ENCODE measurements at places on chromosomes 7 and 10.

DNA sequence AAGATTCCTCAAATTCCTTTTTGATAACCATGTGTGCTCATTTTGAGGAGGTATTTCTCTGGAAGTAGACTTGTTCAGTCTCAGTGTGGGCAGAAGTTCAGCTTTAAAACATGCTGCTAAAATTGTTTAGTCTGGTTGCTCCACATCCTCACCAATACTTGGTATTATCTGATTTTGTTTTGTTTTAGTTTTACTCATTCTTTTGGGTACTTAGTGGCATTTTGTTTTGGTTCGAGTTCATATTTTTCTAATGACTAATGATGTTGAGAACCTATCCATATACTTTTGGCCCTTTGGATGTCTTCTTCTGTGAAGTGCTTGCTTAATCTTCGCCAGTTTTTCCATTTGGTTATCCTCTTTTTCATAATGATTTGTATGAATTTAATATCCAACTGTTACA is 694.2 kb upstream of the FZD8 start:
- DNase-seq: peak; percentile 63

GRCh38 chr7:100132697-100133151 is 6.0 kb downstream of the MBLAC1 start:
- no peak for DNase-seq

DNA sequence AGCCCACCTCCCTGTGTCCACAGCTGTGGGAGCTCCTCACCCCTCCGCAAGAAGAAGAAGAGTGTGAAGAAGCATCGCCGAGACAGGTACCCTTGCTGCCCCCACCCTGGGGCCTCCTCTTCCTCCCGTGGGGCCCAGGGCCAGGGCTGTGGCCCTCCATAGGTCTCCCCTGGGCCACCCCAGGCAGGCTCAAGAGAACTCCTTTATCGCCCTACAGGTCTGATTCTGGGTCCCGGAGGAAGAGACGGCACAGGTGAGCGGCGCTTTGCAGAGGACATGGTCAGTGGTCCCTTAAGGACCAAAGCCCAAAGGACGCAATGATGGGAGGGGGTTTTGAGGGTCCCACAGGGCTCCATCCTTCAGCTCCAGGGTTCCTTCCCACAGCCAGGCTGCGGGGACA is 41.1 kb upstream of the HSPB1 start:
- no peak for DNase-seq

DNA sequence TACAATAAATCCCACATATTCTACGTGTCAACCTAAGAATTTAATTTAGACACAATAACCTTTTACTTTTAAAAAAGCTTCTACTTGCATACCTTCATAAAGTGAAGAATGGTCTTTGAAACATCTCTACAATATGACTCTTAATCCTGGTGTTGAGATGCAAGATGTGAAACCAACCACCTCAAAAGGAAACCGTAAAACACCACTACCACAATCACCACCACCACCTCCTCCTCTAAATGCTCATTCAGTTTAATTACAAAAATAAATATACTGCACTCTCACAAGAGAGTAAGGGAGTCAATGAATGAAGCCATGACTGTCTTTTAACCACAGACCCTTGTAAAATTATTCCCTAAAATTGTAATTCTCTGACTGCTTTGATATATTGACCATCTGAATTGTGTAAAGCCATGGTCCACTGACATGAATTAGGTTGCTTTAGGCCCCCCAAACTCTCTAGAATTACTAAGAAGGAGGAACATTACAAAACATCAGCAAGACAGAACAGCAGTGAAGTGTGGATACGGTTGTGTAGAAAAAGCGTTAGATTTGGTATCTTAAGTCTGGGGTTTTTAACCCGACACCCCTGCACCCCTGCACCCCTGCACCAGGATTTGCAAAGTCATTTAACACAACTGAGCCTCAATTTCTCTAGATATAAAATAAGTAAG is 171.4 kb downstream of the SFMBT2 start:
- no peak for DNase-seq

DNA sequence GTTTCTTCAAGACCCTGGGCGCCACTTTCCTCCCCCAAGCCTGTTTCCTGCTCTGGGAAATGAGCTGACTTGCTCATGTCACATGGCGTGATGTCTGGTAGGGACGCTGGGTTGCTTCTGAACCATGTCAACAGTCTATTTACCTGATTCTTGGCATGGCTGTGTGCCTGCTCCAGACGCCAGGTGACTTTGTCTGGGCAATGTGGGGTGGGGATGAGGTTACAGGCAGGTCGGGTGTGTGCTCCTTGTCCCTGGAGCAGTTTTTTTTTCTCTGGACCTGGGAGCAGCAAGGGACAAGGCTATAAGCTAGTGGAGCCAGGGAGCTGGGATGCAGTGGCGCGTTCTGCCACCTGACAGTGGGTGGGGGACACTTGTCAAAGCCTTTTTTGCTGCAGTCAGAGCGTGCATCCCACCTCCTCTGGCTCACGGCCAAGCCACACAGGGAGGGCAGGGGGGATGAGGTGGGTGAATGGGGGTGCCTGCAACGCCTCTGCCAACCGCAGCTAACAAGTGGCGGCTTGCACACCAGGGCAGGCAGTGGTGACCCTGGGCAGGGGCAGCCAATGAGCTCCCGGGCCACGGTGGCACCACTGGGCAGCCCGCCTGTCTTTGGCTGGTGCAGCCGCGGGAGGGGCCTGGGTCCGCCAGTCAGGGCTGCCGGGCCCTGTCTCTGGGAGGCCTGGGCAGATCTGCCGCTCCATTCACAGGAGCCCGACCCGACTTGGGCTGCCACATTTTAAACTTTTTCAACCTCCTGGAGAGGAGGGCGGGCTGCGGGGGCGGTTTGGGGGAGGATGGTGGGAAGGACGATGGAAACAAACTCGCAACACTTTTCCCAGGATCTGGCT is 22.9 kb downstream of the DNAJB12 start:
- no peak for DNase-seq

GRCh38 chr7:103130901-103131624 is 17.8 kb downstream of the NAPEPLD start:
- DNase-seq: no peak

DNA sequence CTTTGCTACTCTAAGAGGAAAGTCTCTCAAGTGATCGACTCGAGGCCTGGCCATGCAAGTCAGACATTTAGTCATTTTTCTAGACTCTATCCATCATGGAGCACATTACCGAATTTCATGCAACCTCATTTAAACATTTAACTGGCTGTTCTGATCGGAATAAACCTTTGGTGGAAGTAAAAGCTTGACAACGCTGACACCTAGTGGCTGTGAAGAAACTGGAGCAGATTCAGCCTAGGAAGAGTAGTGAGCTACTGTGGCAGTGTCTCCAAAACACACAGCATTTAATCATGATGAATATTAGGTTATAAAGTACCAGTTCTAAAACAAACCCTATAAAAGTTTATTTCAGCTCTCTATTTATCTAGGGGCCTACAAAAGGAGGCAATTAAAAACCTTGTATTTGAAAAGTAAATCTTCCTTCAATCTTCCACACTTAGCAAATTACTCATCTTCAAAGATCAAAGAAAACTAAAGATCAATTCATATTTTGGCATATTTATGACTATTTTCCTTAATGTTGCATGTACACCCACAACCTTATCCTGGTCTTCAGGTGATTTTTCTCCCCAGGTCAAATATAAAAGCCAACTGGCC is 175.0 kb downstream of the CTNNA3 start:
- peak; percentile 5 for DNase-seq
